HCT116 (cell line): ENCODE measurements at places on chromosomes 16 and 17.
A peak's percentile ranks its signal among the peaks of the same experiment; 100 is the strongest.

DNA sequence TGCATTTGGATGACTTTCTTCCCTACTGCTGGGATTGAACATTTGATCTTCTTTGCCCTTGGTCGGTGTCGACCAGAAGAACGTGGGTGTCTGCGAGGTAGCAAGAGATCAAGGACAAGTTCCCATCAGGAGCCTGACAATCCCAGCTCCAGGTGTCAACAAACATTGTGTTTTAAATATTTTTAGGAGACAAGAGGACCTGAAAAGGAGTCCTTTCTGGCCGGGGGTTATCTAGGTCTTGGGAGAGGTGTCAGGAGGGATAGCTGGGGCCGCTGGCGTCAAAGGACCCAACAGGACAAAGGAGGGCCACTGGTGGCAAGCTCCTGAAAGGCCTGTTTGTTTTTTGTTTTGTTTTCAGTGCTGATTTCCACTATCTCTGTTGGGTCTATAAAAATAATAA lies 308.4 kb upstream of the ERCC4 start:
- H3K36me3 ChIP-seq = no peaks in the 10 kb centered on the region
- H3K27me3 ChIP-seq = no peaks in the 10 kb centered on the region
- no peak for DNase-seq
- H3K27ac ChIP-seq = no peak overlapping the region

- H3K27ac ChIP-seq = no peak overlapping the region
- no peak overlapping the region for H3K4me3 ChIP-seq
- peaks cover 5% of the 10 kb centered on the region; the same call in 1 of the 2 replicates for H3K27me3 ChIP-seq
- no peaks in the 10 kb centered on the region for H3K36me3 ChIP-seq
- DNase-seq = peak; percentile 24
- peaks cover 8% of the 10 kb centered on the region; the same call in 1 of the 2 replicates for H3K4me1 ChIP-seq
Measured at GRCh38 chr17:6361733-6362132, 73.2 kb downstream of the AIPL1 start.

DNA sequence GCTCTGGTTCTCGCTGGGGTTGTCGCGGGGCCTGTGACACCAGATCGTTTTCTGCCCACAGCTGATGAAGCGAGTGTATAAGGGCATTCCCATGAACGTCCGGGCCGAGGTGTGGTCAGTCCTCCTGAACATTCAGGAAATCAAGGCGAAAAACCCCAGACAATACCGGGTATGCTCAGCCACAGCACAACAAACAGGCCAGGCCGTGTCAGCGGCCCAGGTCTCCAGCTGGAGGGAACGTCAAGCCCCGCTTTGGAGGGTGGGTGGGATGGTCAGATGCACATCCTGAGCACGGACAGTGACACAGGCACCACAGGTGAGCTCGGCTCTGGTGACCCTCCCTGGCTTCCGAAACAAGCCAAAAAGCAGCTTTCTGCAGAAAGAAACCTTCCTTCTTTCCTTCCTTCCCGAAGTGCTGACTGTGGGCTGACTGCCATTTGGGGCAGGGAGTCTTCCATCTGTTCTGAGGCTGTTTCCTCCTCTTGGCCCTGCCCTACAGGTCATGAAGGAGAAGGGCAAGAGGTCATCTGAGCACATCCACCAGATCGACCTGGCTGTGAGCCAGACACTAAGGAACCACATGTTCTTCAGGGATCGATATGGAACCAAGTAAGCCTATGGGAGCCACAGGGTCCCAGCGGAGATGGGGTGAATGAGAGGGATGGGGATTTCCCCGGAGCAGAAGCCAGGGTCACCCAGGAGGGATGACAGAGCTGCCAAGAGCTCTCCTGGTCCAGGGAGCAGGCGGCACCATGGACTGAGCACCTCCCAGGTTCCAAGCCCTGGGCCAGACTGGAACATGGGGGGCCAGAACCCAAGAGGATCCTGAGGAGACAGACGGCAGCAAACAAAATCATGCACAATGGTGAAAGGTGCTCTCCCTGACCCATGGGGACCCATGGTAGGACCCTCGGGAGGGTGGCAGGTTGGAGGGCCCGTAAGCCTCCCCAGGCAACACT lies 79.4 kb downstream of the GOSR1 start:
- DNase-seq = no peak
- no peaks in the 10 kb centered on the region for H3K36me3 ChIP-seq
- H3K27me3 ChIP-seq = no peaks in the 10 kb centered on the region
- peaks cover 4% of the 10 kb centered on the region for H3K4me1 ChIP-seq
- H3K27ac ChIP-seq = no peak overlapping the region

GRCh38 chr16:23570992-23571632 lies 13.6 kb downstream of the UBFD1 start:
- no peak for DNase-seq
- peaks cover 48% of the 10 kb centered on the region for H3K36me3 ChIP-seq
- no peaks in the 10 kb centered on the region for H3K4me1 ChIP-seq
- H3K27ac ChIP-seq = no peak overlapping the region

GRCh38 chr17:7889166-7889955 lies 772 bp downstream of the CHD3 start:
- peak overlapping the region; percentile 82 for H3K4me3 ChIP-seq
- peak; percentile 74 for DNase-seq
- peak overlapping the region; percentile 97 for H3K27ac ChIP-seq
- peaks cover 30% of the 10 kb centered on the region for H3K4me1 ChIP-seq

GRCh38 chr17:82871056-82871775 lies 31.4 kb upstream of the ZNF750 start:
- DNase-seq = no peak
- no peak overlapping the region for H3K4me3 ChIP-seq
- H3K27me3 ChIP-seq = no peaks in the 10 kb centered on the region
- no peak overlapping the region for H3K27ac ChIP-seq
- H3K4me1 ChIP-seq = peaks cover 34% of the 10 kb centered on the region
- H3K36me3 ChIP-seq = peaks cover 15% of the 10 kb centered on the region; the same call in 1 of the 2 replicates

- H3K4me3 ChIP-seq = no peak overlapping the region
- no peak for DNase-seq
- no peaks in the 10 kb centered on the region for H3K27me3 ChIP-seq
Measured at GRCh38 chr16:3789375-3790099, 72.2 kb upstream of the TRAP1 start.

DNA sequence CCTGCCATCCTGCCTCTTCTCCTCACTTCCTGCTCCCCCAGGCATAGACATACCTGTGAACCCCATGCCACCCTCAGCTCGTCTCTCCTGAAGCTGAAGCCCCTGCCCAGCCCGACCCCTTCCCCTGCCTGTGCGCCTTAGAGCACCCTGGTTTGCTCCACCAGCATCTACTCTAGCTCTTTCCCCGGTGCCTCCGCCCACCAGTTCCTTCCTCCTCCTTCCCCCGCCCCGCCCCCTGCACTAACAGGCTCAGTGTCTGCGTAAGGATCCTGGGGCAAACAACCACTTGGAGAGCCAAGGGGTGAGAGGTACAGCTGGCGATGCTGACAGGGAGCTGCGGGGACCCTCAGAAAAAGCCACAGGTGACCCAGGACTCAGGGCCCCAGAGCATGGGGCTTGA lies 1.9 kb downstream of the GPR142 start:
- DNase-seq = no peak
- no peaks in the 10 kb centered on the region for H3K36me3 ChIP-seq

DNA sequence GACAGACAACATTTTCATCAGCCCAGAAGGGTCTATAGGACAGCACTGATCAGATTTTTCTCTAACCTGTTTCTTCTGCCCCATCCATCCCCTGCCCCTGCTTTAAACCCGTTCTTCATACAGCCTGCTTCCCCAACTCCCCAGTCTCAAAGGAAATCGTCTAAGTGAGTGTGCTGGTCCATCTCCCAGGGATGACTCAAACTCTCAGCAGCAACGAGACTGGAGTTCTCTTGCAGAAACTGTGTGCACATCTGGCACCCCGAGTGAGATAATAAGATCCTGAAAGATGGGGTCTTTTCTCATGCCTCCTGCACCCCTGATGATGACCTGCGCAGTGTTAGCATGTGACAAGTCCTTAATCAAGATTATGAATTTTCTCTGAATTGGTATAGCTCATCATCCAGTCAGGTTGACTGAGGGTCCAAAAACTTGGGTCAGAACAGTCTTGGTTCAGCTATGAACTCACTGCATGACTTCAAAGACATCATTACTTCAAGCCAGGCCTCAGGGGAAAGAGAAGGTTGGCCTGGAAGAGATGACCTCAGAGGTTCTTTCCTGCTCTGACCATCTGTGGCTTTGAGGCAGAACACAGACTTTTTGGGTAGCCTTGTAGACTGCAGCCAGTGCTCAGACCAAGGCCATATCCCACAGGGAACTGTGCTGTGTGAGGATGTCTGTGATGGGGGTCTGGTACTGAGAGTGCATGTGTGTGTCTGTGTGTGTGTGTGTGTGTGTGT lies 117.9 kb downstream of the SPACA3 start:
- H3K36me3 ChIP-seq = no peaks in the 10 kb centered on the region
- no peaks in the 10 kb centered on the region; the same call in 1 of the 2 replicates for H3K4me1 ChIP-seq
- 0 out of 2 replicates have a peak, but pooled peaks cover 11% of the 10 kb centered on the region for H3K27me3 ChIP-seq
- no peak overlapping the region for H3K4me3 ChIP-seq
- no peak overlapping the region for H3K27ac ChIP-seq

DNA sequence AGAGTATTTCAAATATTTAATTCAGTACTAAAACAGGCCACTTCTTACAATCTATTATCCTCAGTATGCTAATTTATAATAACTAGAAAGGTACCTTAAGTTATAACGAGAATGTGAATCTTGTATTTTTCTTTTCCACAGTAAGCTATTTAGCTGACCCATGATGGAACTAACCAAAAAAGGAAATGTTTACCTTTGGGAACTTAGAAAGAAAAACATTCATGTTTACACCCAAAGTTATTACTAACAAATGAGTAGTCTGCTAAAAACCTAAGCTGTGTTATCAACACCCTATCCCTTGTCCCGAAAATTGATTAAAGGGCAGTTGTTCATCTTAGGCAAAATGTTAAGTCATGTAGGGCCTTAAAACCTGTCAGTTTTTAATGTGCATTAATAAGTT lies 8.1 kb downstream of the GNA13 start:
- no peak overlapping the region for H3K27ac ChIP-seq
- no peaks in the 10 kb centered on the region for H3K27me3 ChIP-seq
- no peak overlapping the region for H3K4me3 ChIP-seq
- peaks cover 20% of the 10 kb centered on the region for H3K36me3 ChIP-seq
- no peaks in the 10 kb centered on the region for H3K4me1 ChIP-seq

GRCh38 chr17:62818526-62818925 lies 10.4 kb upstream of the MARCHF10 start:
- no peak overlapping the region for H3K4me3 ChIP-seq
- no peaks in the 10 kb centered on the region for H3K36me3 ChIP-seq
- no peak overlapping the region for H3K27ac ChIP-seq
- H3K4me1 ChIP-seq = peaks cover 8% of the 10 kb centered on the region; the same call in 1 of the 2 replicates

GRCh38 chr17:43439041-43439440 lies 40.2 kb downstream of the ARL4D start:
- H3K27me3 ChIP-seq = no peaks in the 10 kb centered on the region
- H3K4me1 ChIP-seq = peaks cover 27% of the 10 kb centered on the region
- no peak overlapping the region for H3K27ac ChIP-seq
- no peak overlapping the region for H3K4me3 ChIP-seq
- no peaks in the 10 kb centered on the region for H3K36me3 ChIP-seq

DNA sequence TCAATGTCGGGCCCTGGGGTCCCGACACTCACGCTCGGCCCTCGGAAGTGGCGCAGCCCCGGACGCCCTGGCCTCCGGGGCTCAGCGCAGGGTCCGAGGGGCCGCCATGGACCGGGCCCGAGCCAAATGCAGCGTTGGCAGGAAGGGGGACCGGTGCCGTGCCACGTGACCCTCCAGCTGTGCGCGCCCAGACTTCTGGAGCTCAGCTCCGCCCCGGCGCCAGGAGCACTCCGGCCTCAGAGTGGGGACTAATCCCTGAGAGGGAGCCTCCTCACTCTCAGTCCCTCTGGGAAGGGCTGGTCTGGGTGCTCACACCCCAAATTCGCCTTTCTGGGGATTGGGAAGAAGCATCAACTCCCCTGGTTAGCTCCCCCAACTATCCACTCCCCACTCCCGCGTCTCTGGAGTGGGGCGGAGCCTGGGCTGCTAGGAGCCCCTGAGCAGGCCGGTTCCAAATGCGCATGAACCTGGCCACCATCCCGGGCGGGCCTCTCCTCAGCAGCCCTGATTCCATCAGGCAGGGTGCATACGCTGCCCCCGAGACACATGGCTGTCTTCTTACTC lies at the start of gene B3GNT9:
B3GNT9 (minus strand) TSS at position 166 of the 564 bp plus-strand sequence. CDS start 513 bp downstream, outside the sequence.
- H3K27me3 ChIP-seq = no peaks in the 10 kb centered on the region
- peaks cover 3% of the 10 kb centered on the region; the same call in 1 of the 2 replicates for H3K4me1 ChIP-seq
- peak within 1 kb of the TSS; percentile 61 for H3K4me3 ChIP-seq
- H3K27ac ChIP-seq = peak within 1 kb of the TSS; percentile 66
- H3K36me3 ChIP-seq = peaks cover 18% of the 10 kb centered on the region; the same call in 1 of the 2 replicates

DNA sequence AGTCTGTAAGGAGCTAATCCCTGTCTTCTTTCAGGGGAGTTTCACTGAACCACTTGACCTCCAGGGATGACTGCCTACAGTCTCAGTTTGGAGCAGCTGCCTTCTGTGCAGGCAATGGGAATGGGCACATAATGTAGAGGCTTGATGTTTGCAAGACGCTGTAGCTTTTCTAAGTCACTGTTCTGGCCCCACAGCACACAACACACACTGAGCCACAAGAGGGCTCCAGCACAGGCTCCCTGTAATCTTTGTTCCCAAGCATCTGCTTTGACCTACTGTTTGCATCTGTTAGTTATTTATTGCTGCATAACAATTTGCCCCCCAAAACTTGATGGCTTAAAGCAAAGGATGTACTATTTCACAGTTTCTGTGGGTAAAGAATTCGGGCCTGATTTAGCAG lies 419.0 kb upstream of the ASIC2 start:
- no peaks in the 10 kb centered on the region for H3K36me3 ChIP-seq
- no peak for DNase-seq
- H3K27ac ChIP-seq = no peak overlapping the region
- H3K4me1 ChIP-seq = no peaks in the 10 kb centered on the region
- H3K4me3 ChIP-seq = no peak overlapping the region
